ENCODE measurements at places on chromosomes 1 and 21.

DNA sequence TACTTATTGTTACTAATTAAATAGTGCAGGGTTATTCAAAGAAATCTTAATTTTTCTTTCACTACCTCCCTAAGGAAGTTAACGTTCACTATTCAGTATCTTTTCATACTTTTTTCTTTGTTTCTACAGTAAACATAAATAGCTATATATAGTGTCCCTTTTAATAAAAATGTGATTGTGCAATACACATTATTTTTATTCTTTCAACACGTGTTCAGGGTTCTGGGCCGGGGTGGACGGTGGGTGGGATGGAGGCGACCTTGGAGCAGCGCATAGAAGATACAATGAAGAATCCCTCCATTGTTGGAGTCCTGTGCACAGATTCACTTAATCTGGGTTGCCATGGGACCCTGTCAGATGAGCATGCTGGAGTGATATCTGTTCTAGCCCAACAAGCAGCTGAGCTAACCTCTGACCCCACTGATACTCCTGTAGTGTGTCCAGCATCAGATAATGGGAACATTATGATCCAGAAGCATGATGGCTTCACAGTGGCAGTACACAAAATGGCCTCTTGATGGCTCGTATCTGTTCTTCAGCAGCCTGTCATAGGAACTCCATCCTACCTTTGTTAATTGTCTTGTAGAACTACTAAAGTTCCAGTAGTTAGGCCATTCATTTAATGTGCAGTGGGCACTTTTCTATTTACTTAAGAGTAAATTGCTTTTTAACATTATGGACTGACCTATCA is 155.9 kb upstream of the L1TD1 start:
- no peak for DNase-seq

DNA sequence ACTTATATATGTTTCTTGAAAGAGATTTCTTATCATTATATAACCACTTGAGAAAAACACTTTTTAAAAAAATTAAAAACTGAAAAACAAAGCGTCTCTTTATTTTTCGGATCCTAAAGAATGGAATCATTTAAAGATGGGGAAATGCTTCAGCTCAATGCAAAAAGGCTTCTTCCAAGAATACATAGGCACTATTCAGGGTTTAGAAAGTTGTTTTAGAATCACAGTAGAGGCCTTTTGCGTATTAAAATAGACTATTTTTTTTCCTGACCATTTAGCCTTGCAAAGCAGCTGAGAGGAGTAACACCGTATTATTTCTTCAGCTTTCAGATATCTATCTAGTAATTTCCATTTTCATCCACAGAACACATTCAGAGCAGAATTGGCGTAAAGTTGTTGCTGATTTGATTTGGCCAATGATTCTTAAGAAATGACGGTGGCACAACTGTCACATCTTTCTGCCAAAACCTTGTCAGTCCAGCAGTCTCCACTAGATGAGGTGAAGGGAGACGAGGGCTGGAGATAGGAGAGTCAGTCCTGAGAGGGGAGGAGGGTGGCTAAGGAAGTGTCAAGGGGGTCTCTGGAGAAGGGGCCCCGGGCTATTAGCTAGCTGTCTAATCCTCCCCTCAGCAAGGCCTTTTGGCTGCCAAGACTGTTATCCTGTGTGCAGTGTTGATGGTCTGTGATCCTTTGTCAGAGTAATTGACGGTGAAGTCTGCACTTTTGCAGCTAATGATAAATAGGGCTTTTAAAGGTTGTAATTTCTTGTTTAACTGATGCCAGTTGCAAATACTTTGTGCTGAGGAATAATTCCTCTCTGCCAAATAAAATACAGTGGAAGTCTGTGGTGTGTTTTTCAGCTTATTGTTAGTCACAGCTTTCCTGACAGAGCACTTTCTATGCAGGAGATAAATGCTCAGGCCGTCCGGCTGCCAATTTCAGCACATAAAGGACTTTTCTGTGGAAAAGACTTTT is 34.7 kb downstream of the PRRX1 start:
- no peak for DNase-seq

GRCh38 chr1:156464825-156465452 is 35.6 kb downstream of the MEF2D start:
- no peak for DNase-seq

DNA sequence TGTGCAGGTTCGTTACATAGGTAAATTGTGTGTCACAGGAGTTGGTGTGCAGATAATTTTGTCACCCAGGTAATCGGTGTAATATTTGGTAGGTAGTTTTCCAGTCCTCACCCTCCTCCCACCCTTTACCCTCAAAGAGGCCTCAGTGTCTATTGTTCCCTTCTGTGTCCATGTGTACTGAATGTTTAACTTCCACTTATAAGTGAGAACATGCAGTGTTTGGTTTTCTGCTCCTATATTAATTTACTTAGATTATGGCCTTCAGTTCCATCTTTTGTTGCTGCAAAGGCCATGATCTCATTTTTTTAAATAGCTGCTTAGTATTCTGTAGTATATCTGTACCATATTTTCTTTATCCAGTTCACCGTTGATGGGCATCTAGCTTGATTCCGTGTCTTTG is 87.3 kb downstream of the RPS6KC1 start:
- DNase-seq, result no peak

DNA sequence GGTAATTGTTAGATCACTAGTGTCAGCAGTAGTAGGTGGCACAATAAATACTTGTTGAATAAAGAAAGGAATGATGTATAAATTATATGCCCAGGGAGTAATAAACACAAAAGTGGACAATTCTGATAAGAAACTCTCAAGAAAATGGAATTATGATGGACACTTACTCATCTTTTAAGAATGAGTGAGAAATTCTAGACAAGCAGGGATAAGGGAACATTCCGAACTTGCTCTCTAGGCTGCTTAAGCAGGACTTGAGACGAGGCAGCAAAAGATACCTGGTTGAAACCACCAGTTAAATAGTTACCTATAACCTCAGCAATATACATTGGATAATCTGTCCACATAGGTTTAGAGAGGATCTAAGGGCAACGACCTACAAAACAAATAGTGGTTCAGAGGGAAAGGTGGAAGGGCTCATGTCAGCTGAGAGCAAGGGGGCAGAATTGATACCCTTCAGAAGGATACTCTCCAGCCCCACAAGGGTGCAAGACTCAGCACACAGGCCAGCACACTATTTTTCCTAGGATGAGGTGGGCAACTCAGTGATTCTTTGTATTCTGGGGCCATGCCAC is 46.3 kb downstream of the XCL2 start:
- DNase-seq, result no peak

DNA sequence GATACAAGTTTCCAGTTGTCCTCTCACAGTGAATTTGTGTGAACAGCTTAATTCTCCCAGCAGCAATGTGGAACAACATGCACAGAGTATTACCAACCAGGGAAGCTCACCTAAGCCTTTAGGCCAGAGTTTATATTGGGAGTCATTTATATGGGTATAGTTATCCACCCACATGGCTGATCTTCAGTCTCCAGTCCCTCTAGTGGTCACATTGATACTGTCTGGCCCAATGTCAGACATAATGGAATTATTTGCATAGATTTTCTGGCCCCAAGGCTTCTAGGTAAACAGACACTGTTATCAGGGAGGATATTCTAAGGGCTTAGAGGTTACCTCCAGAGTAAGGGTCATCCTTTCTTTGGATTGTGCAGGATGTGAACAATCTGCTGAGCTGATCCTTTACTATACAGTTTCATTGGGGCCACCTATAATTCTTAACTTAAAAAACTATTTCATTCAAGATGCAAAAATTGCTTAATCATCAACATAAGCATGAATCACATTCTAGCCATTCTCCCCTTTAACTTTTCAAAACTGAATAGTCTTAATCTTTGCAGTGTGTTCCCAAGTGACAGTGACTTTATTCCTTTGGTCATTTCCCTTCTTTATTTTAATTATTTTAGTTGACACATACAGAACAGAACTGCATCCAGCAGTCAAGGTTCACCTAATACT is 210.9 kb downstream of the LTN1 start:
- no peak for DNase-seq

- DNase-seq, result peak; percentile 68
Observed at GRCh38 chr1:2091611-2092604, 41.7 kb downstream of the PRKCZ start.

DNA sequence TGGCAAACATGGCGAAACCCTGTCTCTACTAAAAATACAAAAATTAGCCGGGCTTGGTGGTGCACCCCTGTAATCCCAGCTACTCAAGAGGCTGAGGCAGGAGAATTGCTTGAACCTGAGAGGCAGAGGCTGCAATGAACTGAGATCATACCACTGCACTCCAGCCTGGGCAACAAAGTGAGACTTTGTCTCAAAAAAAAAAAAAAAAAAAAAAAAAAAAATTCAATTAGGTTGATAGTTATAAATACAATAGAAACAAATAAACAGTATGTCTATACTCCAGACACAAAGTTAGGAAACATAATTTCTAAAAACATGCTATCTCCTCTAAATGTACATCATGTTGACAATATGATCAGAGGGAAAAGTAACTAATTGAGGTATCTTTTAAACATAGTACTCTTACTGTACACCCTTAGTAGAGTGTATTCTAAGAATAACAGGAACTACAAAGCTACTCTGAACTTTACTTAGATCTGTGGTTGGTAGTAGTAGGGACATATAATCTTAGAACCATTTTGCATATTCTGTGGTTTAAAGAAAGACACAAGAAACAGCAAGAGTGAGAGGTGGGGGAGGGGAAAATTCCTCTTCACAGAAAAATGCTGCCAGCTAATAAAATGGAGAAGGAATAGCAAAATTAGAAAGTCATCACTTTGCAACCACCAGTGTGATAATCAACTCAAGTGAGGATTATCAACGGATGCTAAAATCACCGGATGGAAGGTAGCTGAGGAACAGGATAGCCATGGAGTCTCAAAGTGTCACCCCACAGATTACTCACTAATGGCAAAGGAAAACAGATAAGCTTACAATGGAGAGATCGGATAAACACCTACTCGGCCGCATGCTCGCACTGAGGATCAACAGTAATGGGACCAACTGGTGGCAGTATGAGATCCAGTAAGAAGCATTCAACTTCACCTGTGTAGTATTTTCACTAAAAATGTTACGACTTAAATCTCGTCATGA is 35.0 kb downstream of the MTOR start:
- no peak for DNase-seq

- DNase-seq, result no peak
Observed at GRCh38 chr21:45418301-45419071, 13.5 kb downstream of the COL18A1 start.

GRCh38 chr21:27035791-27036190 is 68.9 kb upstream of the ADAMTS5 start:
- no peak for DNase-seq

GRCh38 chr1:171736196-171736595 is 5.7 kb downstream of the VAMP4 start:
- DNase-seq, result no peak

GRCh38 chr1:223189903-223190724 is 47.1 kb upstream of the TLR5 start:
- peak; percentile 51 for DNase-seq

- no peak for DNase-seq
Observed at GRCh38 chr1:89483010-89483756, 41.4 kb upstream of the LRRC8B start.

DNA sequence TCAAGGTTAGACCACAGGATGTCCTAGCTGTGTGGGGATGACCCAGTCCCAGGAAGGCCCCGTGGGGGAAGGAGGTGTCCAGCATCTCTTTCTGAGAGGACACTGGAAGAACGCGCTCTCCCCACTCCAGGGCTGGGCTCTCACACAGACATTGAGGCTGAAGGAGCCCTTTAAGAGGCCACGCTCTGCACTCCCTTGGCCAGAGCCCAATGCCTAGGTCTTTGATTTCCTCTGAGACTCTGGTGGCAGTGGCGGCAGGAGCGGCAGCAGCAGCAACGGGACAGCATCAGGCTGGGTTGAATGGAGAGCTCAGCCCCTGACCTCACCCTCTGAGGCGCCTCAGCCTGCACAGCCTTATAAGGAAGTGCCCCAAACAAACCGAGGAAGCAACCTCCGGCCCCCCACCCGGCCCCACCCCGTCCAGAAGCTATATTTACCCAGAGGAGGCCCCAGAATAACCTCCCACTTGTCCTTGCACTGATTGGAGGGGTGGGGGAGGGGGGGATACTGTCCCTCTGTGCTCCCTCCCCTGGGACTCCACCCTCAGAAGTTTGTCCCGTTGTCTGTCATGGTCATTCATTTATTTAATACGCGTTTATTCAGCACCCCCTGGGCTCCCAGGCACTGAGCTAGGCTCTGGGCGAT is 12.3 kb downstream of the NES start:
- DNase-seq, result no peak

GRCh38 chr1:35762141-35762540 is 7.6 kb downstream of the CLSPN start:
- no peak for DNase-seq

DNA sequence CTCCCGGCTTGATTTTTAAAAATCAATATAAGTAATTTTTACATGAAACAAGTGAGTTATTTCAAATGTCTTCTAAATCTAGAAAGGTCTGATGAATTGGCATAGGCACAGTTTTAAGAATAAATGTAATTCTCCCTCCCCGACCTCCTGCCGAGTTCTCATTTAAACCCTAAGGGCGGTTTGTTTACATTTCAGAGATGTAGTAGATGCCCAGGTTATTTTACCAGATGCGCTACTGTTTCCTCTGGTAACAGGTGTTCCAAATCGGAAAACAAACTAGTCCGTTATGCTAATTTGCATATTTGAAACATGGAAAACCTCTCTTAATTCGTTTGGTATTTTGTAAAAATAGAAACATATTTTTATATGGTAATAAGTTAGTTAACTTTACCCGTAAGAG is 53.8 kb upstream of the CFAP126 start:
- no peak for DNase-seq

DNA sequence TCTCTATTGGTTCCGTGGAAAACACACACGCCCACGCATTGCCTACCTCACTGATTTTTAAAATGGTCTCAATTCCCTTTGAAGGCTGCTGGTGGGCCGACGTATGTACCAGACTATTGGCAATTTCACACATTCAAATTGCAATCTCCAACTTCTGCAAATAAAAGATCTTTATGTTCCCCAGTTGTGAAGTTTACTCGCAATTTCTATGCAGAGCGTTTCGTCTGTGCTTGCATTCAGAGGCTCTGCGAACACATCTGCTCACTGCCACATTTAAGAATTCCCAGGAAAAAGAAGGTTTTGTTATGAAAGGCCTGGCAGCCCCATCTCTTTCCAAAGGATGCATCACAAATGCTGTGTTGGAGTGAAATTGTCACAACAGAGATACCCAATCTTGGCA is 288.0 kb upstream of the KAZN start:
- no peak for DNase-seq

- DNase-seq, result no peak
Observed at GRCh38 chr1:197469620-197470210, 201.7 kb downstream of the CRB1 start.

DNA sequence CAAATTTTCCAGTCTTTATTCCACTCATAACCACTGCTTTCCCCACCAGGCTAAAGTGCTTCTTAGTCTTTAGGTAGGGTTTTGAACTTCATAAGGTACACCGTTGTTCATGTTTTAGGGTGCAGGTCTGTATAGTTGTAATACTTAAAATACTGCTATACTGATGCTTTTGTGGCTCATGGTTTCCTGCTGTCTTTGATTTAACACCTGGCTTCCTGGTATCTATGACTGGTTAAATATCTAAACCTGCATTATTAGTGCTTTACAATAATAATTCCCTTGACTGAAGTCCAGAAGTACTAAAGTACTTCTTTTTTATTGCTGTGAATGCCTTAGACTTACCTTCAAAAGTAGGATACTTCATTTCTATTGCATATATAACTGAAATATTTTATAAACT is 384.7 kb downstream of the SRGAP2C start:
- no peak for DNase-seq

All from activated naive CD4-positive, alpha-beta T cell treated with anti-CD3 and anti-CD28 coated beads, Interleukin-2, amount 50 U/mL, for 72 hours (primary cell).